ENCODE measurements at places on chromosomes 3 and 15. TPM values are rescaled to one million over a fixed set of nuclear protein-coding genes. Genes with fewer than 3 reads are reported as not detected.
A peak's percentile ranks its signal among the peaks of the same experiment; 100 is the strongest.

DNA sequence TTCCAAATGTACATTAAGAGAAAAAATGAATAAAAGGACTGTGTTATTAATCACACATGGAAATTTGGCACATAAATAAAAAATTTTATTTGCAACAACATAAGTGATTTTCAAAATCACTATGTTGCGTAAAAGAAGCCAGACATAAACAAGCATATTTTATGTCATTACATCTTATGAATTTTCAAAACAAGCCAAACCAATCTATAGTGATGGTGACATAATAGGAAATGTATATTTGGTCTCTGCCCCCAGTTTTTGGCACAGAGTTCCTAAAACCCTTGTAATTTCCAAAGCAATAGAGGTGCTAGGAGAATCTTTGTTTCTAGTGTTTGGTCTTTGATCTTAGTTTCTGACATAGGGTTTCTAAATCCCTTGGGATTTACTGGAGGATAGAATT is 543.3 kb downstream of the ZBBX start:
- H3K4me3 ChIP-seq: no peak overlapping the region
- no peaks in the 10 kb centered on the region for H3K4me1 ChIP-seq
- no peaks in the 10 kb centered on the region for H3K36me3 ChIP-seq
- no peaks in the 10 kb centered on the region for H3K27me3 ChIP-seq
- DNase-seq: no peak

DNA sequence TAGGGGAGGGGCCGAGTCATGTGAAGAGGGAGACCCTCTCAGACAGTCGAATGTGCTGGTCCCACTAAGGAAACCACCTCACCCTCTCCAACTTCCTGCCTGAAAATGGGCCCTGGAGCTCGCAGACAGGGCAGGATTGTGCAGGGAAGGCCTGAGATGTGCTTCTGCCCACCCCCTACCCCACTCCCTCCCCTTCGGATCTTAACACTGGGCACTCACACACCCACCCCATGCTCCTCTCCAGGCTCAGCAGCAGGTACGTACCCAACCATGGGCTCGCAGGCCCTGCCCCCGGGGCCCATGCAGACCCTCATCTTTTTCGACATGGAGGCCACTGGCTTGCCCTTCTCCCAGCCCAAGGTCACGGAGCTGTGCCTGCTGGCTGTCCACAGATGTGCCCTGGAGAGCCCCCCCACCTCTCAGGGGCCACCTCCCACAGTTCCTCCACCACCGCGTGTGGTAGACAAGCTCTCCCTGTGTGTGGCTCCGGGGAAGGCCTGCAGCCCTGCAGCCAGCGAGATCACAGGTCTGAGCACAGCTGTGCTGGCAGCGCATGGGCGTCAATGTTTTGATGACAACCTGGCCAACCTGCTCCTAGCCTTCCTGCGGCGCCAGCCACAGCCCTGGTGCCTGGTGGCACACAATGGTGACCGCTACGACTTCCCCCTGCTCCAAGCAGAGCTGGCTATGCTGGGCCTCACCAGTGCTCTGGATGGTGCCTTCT is 20.0 kb downstream of the ATRIP start:
- peak overlapping the region; percentile 88 for H3K27ac ChIP-seq
- H3K27me3 ChIP-seq: no peaks in the 10 kb centered on the region
- no peak overlapping the region for H3K4me3 ChIP-seq
- peaks cover 38% of the 10 kb centered on the region for H3K36me3 ChIP-seq
- H3K4me1 ChIP-seq: peaks cover 6% of the 10 kb centered on the region
- no peak for DNase-seq

GRCh38 chr3:150521463-150521862 is 24.8 kb downstream of the SERP1 start:
- no peak overlapping the region for H3K4me3 ChIP-seq
- H3K4me1 ChIP-seq: no peaks in the 10 kb centered on the region
- no peak overlapping the region for H3K27ac ChIP-seq
- H3K36me3 ChIP-seq: no peaks in the 10 kb centered on the region
- no peaks in the 10 kb centered on the region for H3K27me3 ChIP-seq
- no peak for DNase-seq

- DNase-seq: peak; percentile 57
- no peak overlapping the region for H3K27ac ChIP-seq
- H3K4me1 ChIP-seq: peaks cover 7% of the 10 kb centered on the region
Observed at GRCh38 chr3:71245971-71246880, 337.3 kb downstream of the FOXP1 start.

- no peaks in the 10 kb centered on the region for H3K27me3 ChIP-seq
- H3K4me1 ChIP-seq: peaks cover 29% of the 10 kb centered on the region
- H3K27ac ChIP-seq: no peak overlapping the region
- H3K36me3 ChIP-seq: no peaks in the 10 kb centered on the region
- H3K4me3 ChIP-seq: no peak overlapping the region
- DNase-seq: no peak
Observed at GRCh38 chr3:138933068-138933668, 13.8 kb downstream of the FOXL2 start.

DNA sequence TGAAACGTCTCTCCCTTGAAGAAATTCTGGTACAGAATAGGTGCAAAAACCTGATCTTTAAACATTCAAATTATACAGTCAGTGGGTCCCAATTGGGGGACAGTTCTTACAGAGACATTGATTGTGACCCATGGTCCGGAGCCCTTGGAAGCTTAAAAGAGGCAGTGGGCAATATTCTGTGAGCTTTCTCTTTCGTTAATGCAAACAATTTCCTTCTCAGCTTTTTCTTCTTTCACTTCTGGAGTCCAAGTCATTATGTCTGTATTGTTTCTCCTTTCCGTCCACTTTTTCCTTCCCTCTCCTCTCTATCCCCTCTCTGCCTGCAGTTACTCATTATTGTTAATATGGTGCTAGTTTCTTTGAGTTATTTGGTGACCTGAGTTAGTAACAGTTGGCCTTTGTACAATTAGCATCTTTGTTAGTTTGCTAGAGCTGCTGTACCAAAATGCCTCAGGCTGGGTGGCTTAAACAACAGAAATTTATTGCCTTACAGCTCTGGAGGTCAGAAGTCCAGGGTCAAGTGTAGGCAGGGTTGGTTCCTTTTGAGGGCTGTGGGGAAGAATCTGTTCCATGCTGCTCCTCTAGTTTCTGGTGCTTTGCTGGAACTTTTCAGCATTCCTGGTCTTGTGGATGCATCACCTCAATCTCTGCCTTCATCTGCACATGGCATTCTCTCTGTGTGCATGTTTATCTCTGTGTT is 102.6 kb downstream of the GMPS start:
- no peak overlapping the region for H3K4me3 ChIP-seq
- H3K27me3 ChIP-seq: no peaks in the 10 kb centered on the region
- DNase-seq: no peak
- no peaks in the 10 kb centered on the region for H3K36me3 ChIP-seq
- no peaks in the 10 kb centered on the region for H3K4me1 ChIP-seq
- no peak overlapping the region for H3K27ac ChIP-seq

GRCh38 chr15:28955993-28956421 is 70.2 kb downstream of the APBA2 start:
- no peaks in the 10 kb centered on the region for H3K27me3 ChIP-seq
- peak overlapping the region; percentile 80 for H3K27ac ChIP-seq
- H3K4me3 ChIP-seq: no peak overlapping the region
- peaks cover 37% of the 10 kb centered on the region for H3K4me1 ChIP-seq

DNA sequence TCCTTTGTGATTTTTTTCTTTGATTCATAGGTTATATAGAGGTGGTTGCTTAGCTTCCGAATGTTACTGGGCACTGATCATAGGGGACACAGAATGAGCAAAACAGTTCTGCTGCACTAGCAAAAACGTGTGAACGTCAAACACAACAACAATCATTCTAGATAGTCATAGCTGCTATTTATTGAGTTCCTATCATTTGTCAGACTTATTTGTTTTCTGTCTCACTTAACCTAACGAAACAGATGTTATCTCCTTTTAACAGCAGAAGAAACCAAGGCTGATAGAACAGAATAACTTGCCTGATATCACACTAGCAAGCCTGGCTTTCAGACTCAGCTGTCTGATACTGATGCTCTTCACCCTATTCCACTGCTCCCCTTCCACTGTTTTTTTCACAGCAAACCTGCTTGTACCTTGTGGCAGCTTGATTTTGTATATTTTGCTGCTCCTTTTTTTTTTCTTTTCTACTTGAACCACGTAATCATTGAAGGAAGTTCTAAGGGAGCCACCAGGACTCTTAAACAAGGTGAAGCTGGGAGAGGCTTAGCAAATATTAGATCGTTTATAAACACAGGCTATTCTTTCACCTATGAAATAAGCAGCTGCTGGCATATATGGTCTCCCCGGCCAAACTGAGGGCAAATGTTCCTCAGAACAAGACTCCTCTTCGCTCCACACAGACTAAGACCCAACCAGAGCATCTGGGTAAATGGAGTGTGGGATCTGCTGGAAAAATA is 78.8 kb downstream of the MCF2L2 start:
- no peak overlapping the region for H3K4me3 ChIP-seq
- DNase-seq: peak; percentile 37
- H3K36me3 ChIP-seq: no peaks in the 10 kb centered on the region
- H3K27me3 ChIP-seq: no peaks in the 10 kb centered on the region
- peaks cover 22% of the 10 kb centered on the region for H3K4me1 ChIP-seq

DNA sequence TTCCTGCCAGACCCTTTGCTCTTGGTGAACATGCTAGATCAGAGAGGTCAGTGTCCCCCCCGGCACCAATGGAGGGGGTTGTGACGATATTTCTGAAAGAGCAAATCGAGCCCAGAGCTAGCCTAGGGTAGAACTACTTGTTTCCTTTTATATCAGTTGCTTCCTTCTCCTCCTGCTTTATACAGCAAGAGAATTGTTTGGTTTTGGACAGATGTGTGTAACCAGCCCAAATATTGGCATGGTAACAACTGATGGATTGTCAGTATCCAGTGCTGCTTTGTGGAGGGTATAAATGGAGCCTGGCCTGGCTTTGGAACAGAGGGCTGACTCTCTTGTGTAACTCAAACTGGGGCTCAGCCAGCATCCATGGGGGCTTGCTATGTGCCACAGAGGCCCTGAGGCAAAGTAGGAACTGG is 27.2 kb downstream of the SNX1 start:
- DNase-seq: no peak
- H3K36me3 ChIP-seq: peaks cover 80% of the 10 kb centered on the region
- H3K4me3 ChIP-seq: no peak overlapping the region
- H3K4me1 ChIP-seq: no peaks in the 10 kb centered on the region
- H3K27me3 ChIP-seq: no peaks in the 10 kb centered on the region

DNA sequence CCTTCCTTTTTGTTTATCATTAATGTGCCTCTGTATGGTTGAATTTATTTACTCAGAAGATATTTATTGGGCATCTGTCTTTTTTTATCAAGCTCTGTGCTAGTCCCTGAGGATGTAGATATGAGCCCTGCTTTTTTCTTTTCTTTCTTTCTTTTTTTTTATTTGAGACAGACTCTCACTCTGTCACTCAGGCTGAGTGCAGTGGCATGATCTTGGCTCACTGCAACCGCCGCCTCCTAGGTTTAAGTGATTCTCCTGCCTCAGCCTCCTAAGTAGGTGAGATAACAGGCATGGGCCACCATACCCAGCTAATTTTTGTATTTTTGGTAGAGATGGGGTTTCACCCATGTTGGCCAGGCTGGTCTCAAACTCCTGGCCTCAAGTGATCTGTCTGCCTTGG is 58.5 kb downstream of the MBNL1 start:
- no peak for DNase-seq
- peaks cover 24% of the 10 kb centered on the region for H3K4me1 ChIP-seq
- no peak overlapping the region for H3K4me3 ChIP-seq
- no peaks in the 10 kb centered on the region for H3K27me3 ChIP-seq
- peak overlapping the region; percentile 83 for H3K27ac ChIP-seq

DNA sequence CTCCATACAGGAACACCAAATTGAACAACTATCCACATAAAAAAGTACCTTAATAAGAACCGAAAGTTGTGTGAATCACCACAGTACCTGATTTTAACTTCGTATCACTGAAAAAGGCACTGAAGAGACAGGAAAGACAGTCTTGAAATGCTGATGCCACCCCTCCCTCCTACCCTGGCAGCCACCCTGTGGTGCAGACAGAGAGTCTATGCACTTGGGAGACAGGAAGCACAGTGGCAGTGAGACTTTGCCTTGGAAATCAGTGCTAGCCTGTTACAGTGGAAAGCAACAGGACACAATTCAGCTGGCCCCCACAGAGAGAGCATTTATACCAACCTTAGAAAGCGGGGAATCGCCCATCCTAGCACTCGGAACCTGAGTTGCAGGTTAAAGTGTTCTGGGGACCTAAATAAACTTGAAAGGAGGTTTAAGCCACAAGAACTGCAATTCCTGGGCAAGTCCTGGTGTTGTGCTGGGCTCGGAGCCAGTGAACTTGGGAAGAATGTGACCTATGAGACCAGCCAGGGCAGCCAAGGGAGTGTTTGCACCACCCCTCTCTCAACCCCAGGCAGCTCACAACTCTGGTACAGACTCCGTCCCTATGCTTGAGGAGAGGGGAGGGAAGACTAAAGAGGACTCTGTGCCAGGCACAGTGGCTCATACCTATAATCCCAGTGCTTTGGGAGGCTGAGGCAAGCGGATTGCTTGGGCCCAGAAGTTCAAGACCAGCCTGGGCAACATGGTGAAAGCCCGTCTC is 240.1 kb downstream of the ISL2 start:
- H3K36me3 ChIP-seq: no peaks in the 10 kb centered on the region
- no peak for DNase-seq
- H3K4me3 ChIP-seq: no peak overlapping the region
- no peaks in the 10 kb centered on the region for H3K4me1 ChIP-seq

DNA sequence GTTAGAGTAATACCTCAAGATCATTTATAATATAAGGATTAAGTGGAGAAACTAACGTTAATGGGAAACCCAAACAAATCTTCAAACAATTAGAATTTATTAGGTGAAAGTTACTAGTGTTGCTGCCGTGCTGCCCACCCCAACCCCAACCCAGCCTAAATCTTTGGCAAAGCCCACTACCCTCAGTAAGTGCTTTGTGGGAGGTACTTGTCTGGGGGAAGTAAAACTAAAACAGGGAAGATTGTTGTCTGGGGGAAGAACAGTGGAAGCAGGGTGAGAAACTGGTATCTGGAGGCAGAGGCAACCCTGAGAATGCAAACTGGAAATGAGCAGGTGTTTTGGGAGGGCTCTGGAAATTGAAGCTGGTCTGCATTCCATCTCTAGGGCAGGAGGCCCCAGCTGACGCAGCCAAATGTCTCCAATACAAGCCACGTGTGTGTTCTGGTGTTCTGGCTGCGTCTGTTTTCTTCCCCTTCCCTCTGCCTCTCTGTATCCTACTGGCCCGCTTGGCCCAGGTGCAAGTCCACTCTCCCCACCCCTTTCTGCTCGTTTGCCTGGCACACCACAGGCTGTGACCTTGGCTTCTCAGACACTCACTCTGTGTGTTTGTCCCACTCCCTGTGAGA is 32.7 kb downstream of the FEM1B start:
- DNase-seq: no peak
- peaks cover 30% of the 10 kb centered on the region for H3K27me3 ChIP-seq
- no peak overlapping the region for H3K27ac ChIP-seq
- H3K36me3 ChIP-seq: no peaks in the 10 kb centered on the region

- peaks cover 11% of the 10 kb centered on the region for H3K4me1 ChIP-seq
- no peak overlapping the region for H3K4me3 ChIP-seq
- H3K27ac ChIP-seq: no peak overlapping the region
- DNase-seq: no peak
- H3K36me3 ChIP-seq: no peaks in the 10 kb centered on the region
Observed at GRCh38 chr3:125053304-125053699, 2.5 kb downstream of the HEG1 start.

- peaks cover 11% of the 10 kb centered on the region for H3K36me3 ChIP-seq
- H3K27ac ChIP-seq: peak overlapping the region; percentile 56
- no peaks in the 10 kb centered on the region for H3K27me3 ChIP-seq
- no peak overlapping the region for H3K4me3 ChIP-seq
- no peak for DNase-seq
- peaks cover 12% of the 10 kb centered on the region for H3K4me1 ChIP-seq
Observed at GRCh38 chr3:182969277-182969676, 11.1 kb downstream of the DCUN1D1 start.

HDGFL3 gene
- 16.8 TPM for polyA plus RNA-seq

SFMBT1 gene
- 3.9 TPM for polyA plus RNA-seq

ALDH1L1 gene
- polyA plus RNA-seq: 0.24 TPM

MBD4 gene
- polyA plus RNA-seq: 39.0 TPM

HRG gene
- not detected for polyA plus RNA-seq

Measured in K562 (cell line).